ENCODE measurements at places on chromosomes 2 and 18.

DNA sequence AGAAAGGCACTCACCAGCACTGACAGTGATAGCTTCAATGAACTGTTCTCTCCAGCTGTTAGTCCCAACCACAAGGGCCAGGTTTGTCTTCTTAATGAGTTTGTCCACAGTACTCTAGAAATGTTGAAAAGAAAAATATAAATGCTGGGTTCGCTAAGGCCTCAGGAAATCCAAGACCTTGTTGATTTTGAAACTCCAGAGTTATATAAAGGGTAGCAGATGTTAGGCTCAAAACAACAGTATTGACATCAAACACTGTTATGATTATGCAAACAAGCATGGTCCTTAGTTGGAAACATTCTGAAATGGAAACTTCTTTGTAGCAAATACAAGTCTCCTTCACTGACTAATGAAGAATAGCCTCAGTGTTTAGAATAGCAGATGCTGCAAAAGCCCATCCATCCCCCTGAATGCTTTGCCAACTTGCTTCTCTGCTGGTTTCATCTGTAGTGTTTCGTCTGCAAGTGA is 291.1 kb downstream of the SLC8A1 start:
- no peak for DNase-seq

DNA sequence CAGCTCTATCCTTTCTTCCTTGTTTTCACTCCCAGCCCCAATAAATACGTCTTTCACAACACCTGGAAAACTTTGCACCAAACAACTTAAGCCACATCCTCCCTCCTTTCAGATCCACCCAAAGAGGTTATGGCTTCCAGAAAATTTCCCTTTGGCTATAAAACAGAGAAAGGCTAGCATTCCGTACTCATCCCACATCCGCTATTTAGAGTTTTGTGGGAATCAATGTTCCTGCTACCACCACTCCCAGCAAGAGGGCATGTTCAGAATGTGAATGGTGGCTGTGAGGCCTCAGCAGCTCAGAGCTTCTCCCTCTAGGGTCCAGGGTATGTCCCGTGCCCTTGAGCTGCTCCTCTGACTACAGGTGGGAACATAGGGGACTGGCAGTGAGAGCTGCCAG is 214.6 kb downstream of the NCK2 start:
- no peak for DNase-seq

- no peak for DNase-seq
Observed at GRCh38 chr2:23814963-23815362, 112.0 kb downstream of the ATAD2B start.

DNA sequence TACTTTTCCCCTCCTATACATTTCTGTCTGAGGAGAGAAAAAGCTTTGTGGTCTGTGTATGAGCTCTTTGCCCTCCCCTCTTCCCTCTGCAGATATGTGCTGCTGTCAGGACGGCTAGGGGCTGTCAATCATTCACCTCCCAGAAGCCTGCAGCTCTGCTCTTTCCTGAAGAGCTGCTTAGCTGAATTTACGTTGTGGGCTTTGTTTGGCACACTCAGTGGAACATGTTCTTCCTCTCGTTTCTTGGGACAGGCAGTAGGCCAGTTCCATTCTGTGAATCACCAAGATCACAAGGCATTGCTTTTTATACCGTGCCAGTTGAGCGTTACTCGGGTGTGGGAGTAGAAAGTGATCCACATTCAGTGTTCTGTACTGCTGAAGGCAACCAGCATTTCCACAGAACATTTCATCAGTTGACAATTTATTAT is 136.7 kb downstream of the LAMA3 start:
- no peak for DNase-seq

DNA sequence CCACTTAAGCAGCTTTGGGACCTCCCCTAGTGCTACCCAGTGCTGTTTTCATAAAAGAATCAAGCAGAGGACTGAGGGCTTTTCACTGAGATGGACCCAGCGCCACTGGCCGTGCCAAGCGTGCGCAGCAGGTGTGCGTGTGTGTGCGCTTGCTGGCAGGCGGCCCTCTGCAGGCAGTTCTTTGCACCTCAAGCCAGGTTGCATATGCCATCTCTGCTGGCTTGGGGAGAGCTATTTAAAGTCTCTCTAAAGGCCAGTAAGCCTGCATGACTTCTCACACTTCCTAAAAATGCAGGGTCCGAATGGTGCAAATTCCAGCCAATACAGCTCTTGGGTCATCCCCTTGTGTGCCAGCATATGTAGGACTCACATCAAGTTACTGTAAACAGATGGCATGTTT is 255.5 kb downstream of the RNF152 start:
- DNase-seq, result no peak

DNA sequence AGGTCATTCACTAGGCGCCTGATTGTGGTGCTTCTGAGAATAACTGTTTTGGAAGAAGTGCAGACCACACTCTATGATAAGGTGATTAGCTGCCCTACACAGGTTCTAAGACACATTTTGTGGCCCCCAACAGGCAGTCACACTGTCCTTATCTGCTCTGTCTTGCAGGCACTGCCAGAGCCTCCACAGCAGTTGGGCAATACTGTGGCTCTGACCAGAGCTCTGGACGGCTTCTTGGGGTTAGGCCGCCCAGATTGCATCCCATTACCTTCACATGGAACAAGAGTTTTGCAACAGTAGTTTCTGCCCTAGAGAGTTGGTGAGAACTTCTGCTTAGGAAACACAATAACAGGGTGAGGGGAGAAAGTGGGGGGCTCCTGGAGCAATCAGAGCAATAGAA is 22.7 kb downstream of the RUFY4 start:
- no peak for DNase-seq

DNA sequence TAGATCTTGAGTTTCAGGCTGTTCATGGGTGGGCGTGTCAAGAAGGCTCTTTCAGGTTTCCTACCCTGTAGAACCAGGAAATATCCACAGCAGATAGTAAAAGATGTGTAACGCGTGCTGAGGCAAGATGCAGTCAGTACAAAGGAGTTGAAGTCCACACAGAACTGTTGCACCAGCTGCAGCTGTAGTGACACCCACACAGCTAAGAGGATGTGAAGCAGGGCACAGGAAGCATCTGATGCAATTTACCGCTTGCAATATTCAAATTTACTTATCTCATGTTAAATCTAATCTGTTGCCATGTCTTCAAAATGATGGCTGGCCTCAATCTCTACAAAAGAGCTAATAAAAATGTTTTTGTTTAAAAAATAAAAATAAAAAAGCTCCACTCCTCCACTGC is 132.8 kb downstream of the ARHGAP15 start:
- DNase-seq, result peak; percentile 44

GRCh38 chr2:26245810-26246209 is 1.1 kb downstream of the HADHB start:
- DNase-seq, result no peak

GRCh38 chr2:134869946-134870736 is 31.7 kb downstream of the ACMSD start:
- DNase-seq, result no peak

GRCh38 chr2:69177785-69178636 is 165.0 kb downstream of the ANTXR1 start:
- DNase-seq, result no peak

GRCh38 chr18:24868760-24869237 is 408.4 kb downstream of the HRH4 start:
- no peak for DNase-seq

DNA sequence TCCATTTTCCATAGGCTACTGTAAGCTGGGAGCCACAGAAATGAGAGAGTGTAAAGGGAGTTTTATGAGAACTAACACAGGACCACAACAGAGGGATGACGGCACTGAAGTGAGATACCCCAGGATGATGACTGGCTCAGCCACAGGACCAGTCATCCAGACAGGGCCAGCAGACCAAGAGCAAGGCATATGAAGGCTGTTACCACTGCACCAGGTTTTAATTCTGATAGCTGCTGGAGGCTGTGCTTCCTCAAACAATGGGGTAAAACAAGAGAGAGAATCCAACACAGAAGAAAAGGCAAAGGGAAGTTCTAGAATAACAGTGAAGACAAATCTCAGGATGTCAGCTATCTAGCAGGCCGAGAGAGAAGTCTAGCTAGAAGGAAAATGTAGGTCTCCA is 94.9 kb downstream of the BCL2 start:
- peak; percentile 58 for DNase-seq

GRCh38 chr2:102072741-102073140 is 69.8 kb upstream of the IL1R1 start:
- DNase-seq, result no peak

- peak; percentile 39 for DNase-seq
Observed at GRCh38 chr2:45889053-45889452, 237.6 kb downstream of the PRKCE start.

DNA sequence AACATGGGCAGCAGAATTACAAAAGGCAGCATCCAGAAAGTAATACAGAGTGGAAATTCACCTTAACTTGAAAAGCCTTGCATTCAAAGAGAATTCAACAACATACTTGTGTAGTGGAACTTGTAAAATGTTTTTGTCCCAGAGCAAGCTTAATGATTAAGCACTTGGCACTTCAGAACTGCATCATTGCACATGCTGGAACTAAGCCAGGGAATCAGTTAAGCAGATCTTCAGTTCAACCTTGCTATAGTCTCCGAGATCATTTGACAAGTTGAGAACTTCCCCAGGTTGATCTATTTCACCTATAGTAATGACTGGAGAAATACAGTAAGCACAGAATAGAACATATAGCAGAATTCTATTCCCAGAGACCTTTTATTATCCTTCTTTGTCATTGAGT is 1337.2 kb upstream of the NXPH2 start:
- DNase-seq, result no peak
